ENCODE measurements at places on chromosomes 5 and 9. TPM values are rescaled to one million over a fixed set of nuclear protein-coding genes. Genes with fewer than 3 reads are reported as not detected.

The MAN2A1 gene
- 69.8 TPM for total RNA-seq

The LRRC14B gene
- total RNA-seq = not detected

The PCDHA10 gene
- 2.6 TPM for total RNA-seq

The FBP2 gene
- total RNA-seq = not detected

The ARID3C gene
- not detected for total RNA-seq

The FOXD4L6 gene
- total RNA-seq = not detected

DNA sequence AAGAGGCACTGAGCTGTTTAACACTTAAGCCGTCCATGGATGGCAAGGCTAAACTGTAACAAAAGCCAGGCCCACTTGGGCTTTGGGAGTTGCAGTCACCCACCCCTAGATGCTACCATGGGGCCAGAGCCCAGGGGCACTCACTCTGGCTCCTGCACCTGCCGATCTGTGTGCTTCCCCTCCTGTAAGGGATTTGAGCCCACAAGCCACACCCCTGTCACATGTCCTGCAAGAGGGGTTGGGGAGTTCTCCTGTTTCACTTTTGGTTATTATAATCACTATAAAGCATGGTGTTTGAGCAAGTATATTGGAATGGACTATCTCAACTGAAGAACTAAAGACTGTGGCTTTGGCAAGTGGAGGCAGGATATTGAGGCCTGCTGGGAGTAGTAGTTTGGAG, 14.0 kb upstream of the GPR151 start:
- no peak for DNase-seq

GRCh38 chr9:8337834-8338766, 538.5 kb upstream of the DMAC1 start:
- DNase-seq = peak; percentile 24

- DNase-seq = no peak
These were observed 29.5 kb upstream of the SARDH start for GRCh38 chr9:133767625-133768024.

- DNase-seq = no peak
These were observed 87.5 kb downstream of the TTC39B start for GRCh38 chr9:15219546-15219945.

GRCh38 chr9:22229069-22229468, 217.6 kb upstream of the DMRTA1 start:
- no peak for DNase-seq

- DNase-seq = peak; percentile 51
These were observed 72.8 kb upstream of the BOD1 start for GRCh38 chr5:173689171-173689736.

GRCh38 chr5:173764332-173765028, 123.7 kb upstream of the CPEB4 start:
- peak; percentile 90 for DNase-seq

DNA sequence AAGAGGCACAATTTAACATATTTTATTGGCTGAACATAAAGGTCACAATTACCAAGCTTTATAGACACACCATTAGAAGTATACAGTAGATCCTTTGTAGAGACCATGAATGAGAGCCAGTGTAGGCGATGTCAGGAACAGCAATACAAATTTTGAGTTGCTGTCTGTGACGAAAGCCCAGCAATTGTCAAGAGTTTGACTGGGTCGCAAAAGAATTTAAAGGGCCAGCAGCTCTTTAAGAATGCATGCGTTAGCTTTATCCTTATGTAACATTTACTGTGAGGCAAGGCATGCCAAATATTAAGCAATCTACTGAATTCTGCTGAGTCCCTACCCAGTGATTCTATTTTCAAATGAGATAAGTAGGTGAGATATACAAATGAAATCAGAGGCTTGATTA, 236.9 kb downstream of the ARRDC3 start:
- DNase-seq = peak; percentile 58

Measured in umbilical cord (tissue), 2 donors.